Fibroblast of skin of right biceps (primary cell): ENCODE measurements at places on chromosomes 2 and 18.

- no peak for DNase-seq
Observed at GRCh38 chr2:38436227-38436664, 59.2 kb upstream of the ATL2 start.

DNA sequence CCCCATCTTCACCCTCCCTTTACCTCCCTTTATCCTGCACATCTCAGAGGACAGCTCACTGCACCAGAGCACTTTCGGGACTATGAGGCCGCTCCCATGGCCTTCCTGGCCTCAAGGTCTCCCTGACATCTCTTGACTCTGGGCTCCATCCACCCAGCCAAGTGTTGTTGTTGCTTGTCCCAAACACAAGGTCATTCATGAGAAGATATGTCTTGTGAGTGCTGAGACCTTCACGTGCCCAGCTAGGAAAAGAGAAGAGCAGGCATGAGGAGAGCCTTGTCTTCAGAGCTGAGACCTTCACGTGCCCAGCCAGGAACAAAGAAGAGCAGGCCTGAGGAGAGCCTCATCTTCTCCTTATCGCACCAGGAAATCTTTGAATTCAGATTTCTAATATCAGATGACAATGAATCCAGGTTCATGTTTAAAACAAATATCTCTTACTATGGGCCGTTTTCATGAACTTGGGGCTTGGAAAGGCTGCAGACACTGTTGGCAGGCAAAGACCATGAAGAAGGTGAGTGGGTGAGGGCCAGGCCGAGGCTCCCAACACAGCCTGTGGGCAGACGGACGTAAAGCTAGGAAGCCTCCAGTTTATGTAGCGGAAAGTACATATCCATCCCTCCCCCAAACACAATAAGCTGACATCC, 256.1 kb downstream of the NDUFA10 start:
- DNase-seq = no peak

DNA sequence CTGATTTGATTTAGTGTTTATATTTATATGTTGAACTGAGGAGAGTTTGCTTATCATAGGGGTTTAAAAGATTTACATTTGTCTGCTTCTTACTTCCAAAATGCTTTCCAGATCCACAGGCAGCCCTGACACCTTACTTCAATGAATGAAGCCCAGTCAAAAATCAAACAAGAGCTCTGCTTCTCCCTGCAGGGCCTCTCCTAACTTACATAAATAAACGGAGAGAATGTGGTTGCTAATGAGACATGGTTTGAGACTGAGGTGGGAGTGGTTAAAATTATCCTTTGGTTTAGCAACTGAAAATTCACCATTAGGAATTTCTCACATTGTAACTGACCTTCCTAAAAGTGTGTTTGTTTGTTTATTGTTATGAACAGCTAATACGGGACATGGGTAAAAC, 612.3 kb upstream of the FANCL start:
- peak; percentile 6 for DNase-seq

DNA sequence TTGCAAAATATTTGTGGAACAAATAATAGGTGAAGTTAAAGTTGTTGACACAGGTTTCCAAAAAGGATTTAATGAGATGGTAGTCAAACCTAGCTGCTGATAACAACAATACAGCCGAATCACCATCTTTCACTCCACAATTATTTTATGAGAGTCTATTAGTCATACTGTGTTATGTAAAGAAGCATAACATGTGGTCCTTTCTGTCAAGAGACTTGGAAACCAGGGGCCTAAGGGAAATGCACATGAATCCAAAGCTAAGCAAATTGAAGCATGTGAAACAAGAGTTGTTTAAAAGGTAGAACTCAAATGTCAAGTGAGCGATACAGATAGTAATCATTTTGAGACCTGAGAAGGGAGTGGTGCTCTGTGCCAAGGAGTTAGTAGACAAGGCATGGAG, 16.0 kb downstream of the CD28 start:
- peak; percentile 16 for DNase-seq

GRCh38 chr2:113807721-113808120, 51.3 kb upstream of the SLC35F5 start:
- DNase-seq = no peak

- DNase-seq = peak; percentile 87
Observed at GRCh38 chr2:112092286-112093041, 37.4 kb downstream of the TMEM87B start.

DNA sequence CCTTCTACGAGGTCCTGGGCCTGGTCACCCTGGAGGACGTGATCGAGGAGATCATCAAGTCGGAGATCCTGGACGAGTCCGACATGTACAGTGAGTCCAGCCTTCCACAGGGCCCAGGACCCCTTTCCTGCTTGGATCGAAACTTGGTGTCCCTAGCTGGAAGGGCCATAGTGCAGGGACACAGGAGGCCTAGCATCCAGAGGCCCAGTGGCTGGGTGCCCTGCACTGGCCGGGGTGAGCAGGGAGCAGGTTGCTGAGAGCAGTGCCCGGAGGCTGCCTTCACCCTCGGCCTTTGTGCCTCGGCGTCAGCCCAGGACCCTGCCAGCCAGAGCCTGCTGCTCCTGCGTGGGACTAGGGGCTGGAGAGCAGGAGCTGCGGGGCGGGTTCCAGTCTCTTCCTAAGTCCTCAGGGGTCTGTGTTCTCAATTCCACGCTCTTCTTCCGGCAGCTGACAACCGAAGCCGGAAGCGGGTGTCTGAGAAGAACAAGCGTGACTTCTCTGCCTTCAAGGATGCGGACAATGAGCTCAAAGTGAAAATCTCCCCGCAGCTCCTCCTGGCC, 18.9 kb upstream of the CNNM3 start:
- DNase-seq = no peak

DNA sequence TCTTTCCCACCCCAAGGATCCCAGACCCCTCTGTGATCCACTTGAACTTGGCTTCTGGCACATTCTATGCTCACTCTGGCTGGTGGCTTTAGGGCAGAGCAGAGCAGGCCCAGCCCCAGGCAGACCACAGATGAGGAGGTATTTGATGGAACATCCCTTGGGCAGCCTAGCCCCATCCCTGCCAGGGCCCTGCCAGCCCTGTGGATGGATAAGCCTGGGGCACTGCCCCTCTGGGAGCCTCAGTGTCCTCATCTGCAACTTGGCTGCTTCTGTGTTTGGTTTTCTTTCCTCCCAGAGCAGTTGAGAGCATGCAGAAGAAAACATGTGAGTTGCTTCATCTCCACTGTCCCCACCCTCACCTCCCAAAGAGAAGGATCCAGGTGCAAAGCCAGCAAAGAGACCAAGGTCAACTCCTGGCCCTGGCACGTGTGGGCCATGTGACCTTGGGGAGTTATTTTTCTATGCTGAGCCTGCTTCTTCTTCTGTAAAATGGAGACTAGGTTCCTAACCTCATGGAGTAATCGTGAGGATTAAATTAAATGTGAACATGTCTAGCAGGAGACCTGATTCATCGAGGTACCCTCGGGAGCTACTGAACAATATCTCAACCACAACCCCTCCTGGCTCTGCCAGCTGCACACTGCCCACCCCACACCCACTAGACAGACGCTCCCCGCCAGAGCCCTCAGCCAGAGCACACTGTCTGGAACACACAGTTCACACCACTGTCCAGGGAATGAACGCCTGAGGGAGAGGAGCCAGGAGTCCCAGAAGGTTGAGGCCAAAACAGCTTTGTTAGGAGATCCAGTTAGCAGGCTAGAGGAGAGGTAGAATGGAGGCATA, 14.6 kb upstream of the TNS1 start:
- no peak for DNase-seq

GRCh38 chr2:8870441-8870840, 33.0 kb upstream of the KIDINS220 start:
- DNase-seq = no peak

- DNase-seq = peak; percentile 54
Observed at GRCh38 chr2:215695861-215696260, 260.0 kb upstream of the FN1 start.

- no peak for DNase-seq
Observed at GRCh38 chr2:48434101-48434500, 95.9 kb upstream of the STON1 start.

- no peak for DNase-seq
Observed at GRCh38 chr2:88582030-88582429, 45.2 kb downstream of the EIF2AK3 start.

DNA sequence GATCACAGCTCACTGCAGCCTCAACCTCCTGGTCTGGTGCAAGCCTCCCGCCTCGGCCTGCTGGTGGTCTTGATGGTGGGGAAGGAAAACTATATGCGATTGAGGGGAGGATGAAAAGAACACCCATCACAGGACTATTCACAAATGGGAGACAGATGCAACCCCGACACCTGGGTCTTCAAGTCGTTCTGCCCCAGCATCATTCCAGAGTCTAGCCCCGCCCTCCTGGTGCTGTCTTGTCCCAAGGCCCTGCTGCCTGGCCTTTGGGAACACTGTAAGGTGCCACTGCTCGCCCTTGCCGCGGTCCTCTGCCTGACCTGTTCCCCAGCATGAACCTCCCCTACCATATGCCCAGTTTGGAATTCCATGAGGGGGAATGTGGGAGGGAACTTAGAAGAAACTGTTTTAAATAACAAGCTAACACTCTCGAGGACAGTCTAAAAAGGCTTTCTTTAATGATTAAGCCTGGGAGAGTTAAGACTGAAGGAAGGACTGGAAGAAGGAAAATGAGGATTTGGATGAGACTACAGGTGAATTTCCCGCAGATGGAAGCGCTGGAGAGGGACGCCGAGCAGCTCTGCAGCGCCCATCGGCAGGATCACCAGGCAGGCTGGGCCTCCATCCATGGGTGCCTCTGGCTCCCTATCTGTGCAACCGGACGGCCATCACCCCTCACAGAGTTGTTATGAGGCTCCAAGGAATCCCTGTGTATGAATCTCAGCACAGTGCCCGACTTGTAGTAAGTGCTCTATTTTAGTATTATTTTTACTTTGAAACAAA, 75.0 kb downstream of the MEX3C start:
- no peak for DNase-seq

DNA sequence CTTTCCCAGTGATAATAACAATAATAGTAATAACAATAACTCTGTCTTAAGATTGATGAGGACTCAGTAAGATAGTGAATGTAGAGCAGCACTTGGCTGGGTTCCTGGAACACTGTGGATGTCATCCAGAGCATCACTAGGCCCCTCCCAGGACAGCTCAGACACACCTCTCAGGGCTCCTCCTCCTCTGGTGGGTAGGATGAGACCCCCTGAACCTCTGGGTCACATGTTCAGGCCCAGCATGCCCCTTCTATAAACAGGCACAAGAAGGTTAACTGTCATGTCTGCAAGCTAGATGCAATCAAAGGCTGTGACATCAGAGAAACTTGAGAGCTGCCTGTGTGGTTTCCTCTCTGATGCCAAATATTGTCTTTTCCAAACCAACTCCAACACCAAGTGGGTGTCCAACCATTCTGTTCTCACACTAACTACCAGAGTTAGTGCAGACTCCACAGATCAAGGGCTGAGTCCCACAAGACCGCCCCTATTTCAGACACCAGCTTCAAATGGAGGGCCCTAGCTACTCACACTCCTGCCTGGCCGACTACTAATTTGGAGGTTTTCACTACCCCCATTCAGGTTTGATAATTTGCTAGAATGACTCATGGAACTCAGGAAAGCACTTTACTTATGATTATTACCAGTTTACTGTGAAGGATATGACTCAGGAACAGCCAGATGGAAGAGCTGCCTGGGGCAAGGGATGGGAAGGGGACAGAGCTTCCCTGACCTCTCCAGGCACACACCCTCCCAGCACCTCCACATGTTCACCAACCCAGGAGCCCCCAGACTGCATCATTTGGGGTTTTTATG, 46.4 kb upstream of the BZW1 start:
- peak; percentile 95 for DNase-seq

DNA sequence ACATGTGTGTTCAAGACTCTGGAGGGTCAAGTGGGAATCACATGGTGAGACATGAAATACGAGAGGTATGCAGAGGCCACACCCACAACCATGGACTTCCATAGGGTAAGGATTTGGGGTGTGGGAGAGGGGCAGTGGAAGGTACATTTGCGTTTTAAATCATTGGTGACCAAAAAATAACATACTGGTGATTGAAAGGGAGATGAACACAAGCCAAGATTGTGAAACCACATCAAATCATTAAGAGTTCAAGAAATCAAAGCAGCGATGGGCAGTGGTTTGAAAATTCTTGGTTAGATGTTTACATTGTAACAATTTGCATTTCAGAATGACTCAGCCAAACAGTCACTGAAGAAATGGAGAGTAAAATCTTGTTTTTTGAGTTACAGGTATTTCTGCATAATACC, 1.9 kb upstream of the CABYR start:
- no peak for DNase-seq

GRCh38 chr2:176554101-176555048, 285.1 kb downstream of the MTX2 start:
- DNase-seq = peak; percentile 77

- no peak for DNase-seq
Observed at GRCh38 chr2:106705877-106706276, 180.1 kb downstream of the ST6GAL2 start.

DNA sequence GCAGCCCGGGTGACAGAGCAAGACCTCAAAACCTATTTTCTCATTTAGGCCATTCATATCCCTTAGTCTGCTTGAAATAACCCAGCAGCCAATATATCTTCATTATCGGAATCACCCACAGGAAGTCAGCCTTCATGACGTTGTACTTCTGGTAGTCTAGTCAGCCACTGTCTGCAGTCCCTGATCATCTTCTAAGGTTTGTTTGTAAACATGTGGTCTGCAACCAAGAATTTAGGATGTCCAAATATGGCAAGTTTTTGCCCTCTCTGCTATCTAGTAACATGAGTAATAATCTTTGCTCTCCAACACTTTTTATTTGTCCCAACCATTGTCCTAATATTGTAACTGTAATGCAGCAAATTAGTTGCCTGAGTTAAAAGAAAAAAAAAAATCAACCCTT, 92.5 kb downstream of the PRPF40A start:
- peak; percentile 25 for DNase-seq

- no peak for DNase-seq
Observed at GRCh38 chr2:132875193-132875592, 205.2 kb upstream of the LYPD1 start.
